ENCODE measurements at places on chromosomes 13 and 19.

DNA sequence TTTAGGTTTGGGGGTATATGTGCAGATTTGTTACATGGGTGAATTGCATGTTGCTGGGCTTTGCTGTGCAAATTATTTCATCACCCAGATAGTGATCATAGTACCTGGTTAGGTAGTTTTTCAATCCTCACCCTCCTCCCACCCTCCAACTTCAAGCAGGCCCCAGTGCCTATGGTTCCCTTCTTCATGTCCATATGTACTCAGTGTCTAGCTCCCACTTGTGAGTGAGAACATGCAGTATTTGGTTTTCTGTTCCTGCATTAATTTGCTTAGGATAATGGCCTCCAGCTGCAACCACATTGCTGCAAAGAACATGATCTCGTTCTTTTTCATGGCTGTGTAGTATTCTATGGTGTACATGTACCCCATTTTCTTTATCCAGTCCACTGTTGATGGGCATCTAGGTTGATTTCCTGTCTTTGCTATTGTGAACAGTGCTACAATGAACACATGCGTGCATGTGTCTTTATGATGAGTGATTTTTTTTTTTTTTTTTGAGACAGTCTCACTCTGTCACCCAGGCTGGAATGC, 42.9 kb upstream of the POMP start:
- no peak for DNase-seq

DNA sequence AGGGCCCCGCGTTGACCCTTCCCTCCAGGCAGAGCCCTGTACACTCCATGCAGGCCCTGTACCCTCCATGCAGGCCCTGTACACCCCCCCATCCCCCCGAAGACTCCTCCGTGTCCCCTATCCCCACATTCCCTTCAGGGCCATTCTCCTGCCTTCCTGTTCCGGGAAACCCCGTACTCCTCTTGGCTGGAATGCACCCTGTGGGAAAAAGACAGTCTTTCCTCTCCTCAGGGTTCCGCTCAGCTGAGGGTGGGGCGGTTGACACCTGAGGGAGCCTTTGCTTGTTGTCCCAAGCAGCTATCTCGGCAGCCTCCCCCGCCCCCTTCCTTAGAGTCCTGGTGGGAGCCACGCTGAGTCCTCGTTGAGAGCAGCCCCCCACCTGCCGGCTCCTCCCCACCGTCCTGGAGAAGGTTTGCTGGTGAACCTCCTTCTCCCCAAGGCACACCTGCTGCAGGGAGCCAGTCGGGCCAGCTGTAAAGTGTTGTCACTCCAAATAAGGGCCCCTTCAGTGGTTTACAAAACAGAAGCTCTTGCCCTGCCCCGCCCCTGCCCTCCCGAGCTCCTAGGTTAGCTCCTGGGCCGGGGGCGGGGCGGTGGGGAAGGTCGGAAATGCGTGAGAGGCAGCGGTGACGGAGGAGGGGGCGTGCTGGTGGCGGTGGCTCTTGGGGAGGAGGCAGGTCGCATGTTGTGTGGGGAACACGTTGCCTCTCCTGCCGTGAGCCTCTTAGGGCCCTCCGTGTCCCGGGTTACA, 1.5 kb downstream of the GNA11 start:
- no peak for DNase-seq

- DNase-seq = no peak
Observed at GRCh38 chr19:36201684-36202083, 12.8 kb downstream of the ZNF565 start.

- DNase-seq = no peak
Observed at GRCh38 chr13:59601993-59602392, 561.7 kb downstream of the DIAPH3 start.

DNA sequence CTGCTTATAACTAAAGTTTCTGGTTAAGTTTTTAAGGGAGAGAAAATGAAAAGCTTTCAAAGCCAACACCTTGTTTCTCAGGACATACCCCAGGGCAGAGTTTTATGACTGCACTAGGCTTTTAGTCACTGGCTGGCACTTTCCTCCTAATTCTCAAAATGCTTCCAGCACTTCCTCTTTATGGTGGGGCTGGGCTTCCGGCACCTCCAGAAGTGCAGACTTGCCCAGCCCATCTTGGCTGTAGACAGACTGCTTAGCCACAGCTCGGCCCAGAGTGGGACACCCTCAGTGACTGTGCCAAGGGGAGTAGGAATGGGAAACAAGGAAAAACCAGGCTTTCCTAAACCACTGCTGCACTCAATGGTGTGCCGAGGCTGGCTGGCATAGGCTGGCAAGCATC, 23.2 kb upstream of the GTF3A start:
- no peak for DNase-seq

DNA sequence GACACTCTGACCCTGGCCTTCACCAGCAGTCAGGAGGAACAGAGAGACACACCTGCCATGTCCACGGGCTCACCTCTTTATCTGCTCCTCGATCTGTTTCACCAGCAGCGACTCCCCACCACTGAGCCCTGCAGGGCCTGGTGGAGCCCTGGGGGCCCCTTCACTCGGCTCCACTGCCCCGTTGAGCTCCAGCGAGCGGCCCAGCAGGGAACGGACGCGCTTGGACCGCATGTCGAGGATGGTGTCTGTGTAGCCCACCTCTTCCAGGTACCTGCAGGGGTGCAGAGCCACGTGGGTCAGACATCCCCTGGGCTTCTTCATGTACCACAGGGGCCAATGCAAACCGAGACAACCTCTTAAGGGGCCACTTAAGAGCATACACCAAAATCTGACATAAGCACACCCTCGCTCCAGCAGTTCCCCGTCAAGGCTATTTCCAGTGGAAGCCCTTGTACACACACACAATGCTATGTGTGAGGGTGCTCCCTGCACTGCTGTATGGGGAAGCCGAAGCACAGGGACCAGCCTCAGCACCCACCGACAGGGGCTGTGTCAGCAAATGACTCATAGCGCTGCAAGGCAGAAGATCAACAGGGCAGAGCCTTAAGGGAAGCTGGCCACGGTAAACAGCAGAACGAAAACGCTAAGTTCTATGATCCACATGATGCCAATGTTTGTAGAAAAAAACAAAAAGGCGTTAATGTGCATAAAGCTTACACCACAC, 12.7 kb upstream of the FKRP start:
- DNase-seq = no peak
